ENCODE measurements at places on chromosomes 7 and 10. TPM values are rescaled to one million over a fixed set of nuclear protein-coding genes. Genes with fewer than 3 reads are reported as not detected.

DNA sequence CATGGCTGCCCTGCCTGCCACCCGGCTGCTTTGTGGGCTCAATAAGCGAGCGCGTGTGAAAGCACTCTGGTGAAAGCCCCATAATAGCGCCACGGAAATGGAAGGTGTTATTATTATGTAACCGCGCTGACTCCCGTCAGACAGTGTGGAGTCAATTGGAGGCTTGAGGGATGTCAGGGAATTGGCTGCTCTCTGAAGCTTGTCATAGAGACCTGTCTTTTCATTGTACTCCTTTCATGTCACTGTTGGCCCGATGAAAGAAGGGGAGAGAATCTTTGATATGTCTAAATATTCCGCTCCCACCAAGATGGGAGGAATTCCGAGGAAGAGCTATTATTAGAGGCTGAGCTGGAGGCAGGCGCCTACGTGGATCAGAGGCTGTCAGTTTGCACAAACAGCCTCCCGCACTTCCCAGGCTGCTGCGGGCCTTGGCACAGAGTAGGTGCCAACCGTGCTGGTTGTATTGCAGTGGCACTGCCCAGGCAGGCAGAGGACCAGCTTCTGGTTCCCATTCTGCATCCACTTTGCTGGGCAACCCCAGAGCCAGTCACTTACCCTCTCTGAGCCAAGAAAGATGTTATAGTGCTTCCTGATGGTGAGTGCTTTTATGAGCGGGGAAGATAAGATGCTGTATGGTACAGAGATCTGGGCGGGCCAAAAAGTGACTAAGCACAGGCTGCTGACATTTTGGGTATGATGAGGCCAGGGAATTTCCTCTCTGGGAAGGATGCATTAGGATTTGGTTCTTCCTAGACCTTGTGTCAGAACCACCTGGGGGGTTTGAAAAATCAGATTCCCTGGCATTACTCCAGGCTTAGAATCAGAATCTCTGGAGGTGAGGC, 151.4 kb downstream of the RPS24 start:
- no peak overlapping the region for H3K27ac ChIP-seq
- H3K36me3 ChIP-seq = no peaks in the 10 kb centered on the region
- no peak overlapping the region for H3K4me3 ChIP-seq
- H3K4me1 ChIP-seq = peaks cover 7% of the 10 kb centered on the region
- no peaks in the 10 kb centered on the region for H3K27me3 ChIP-seq

- H3K4me1 ChIP-seq = peaks cover 16% of the 10 kb centered on the region
- H3K36me3 ChIP-seq = no peaks in the 10 kb centered on the region
- H3K27ac ChIP-seq = no peak overlapping the region
- no peak overlapping the region for H3K4me3 ChIP-seq
Observed at GRCh38 chr10:28331841-28332240, 29.0 kb upstream of the MPP7 start.

DNA sequence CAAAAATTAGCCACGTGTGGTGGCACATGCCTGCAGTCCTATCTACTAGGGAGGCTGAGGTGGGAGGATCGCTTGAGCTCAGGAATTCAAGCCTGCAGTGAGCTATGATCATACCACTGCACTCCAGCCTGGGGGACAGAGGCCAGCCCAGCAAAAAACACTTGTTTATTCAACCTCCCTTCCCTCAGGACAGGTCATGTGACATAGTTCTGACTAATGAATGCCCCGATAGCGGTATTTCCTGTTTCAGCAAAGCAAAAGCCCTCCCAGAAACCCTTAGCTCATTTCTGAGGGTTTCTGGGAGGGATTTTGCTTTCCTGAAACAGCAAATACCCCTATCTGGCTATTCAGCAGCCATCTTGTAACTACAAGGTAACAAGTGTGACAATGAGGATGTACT, 157.1 kb downstream of the GATA3 start:
- H3K4me3 ChIP-seq = no peak overlapping the region
- no peak for DNase-seq
- H3K27ac ChIP-seq = no peak overlapping the region
- H3K36me3 ChIP-seq = no peaks in the 10 kb centered on the region

GRCh38 chr10:12025591-12025990, 17.0 kb downstream of the UPF2 start:
- H3K27ac ChIP-seq = no peak overlapping the region
- no peak overlapping the region for H3K4me3 ChIP-seq
- H3K36me3 ChIP-seq = peaks cover 6% of the 10 kb centered on the region
- no peaks in the 10 kb centered on the region for H3K4me1 ChIP-seq
- H3K27me3 ChIP-seq = no peaks in the 10 kb centered on the region
- DNase-seq = no peak

- H3K27ac ChIP-seq = no peak overlapping the region
- no peaks in the 10 kb centered on the region for H3K36me3 ChIP-seq
- DNase-seq = no peak
- no peaks in the 10 kb centered on the region for H3K4me1 ChIP-seq
Observed at GRCh38 chr7:2601065-2601464, 30.7 kb upstream of the TTYH3 start.

- H3K4me3 ChIP-seq = no peak overlapping the region
- H3K36me3 ChIP-seq = no peaks in the 10 kb centered on the region
- no peak for DNase-seq
- H3K4me1 ChIP-seq = no peaks in the 10 kb centered on the region
- H3K27ac ChIP-seq = no peak overlapping the region
Observed at GRCh38 chr10:19479854-19480253, 336.4 kb upstream of the PLXDC2 start.

The GLI3 gene
- 1.1 TPM for total RNA-seq

DNA sequence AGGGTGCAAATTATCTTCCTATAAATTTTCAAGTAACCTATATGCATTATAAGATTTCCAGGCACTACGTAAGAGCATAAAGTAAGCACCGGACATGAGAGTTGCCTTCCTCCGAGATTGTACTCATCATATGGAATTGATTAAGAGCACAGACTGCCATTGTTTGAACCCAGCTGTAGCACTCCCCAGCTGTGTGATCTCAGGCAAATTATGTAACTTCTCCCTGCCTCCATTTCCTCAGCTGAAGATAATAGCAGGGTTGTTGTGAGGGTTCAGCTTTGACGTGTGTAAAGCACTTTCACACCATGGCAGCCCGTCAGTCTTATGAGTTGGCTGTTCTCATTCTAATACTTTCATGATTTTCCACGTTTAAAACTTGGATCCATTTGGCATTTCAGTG, 122.6 kb downstream of the ITIH5 start:
- H3K36me3 ChIP-seq = no peaks in the 10 kb centered on the region
- DNase-seq = no peak
- H3K27ac ChIP-seq = peak overlapping the region; percentile 98
- H3K27me3 ChIP-seq = no peaks in the 10 kb centered on the region
- H3K4me3 ChIP-seq = no peak overlapping the region
- H3K4me1 ChIP-seq = peaks cover 41% of the 10 kb centered on the region

DNA sequence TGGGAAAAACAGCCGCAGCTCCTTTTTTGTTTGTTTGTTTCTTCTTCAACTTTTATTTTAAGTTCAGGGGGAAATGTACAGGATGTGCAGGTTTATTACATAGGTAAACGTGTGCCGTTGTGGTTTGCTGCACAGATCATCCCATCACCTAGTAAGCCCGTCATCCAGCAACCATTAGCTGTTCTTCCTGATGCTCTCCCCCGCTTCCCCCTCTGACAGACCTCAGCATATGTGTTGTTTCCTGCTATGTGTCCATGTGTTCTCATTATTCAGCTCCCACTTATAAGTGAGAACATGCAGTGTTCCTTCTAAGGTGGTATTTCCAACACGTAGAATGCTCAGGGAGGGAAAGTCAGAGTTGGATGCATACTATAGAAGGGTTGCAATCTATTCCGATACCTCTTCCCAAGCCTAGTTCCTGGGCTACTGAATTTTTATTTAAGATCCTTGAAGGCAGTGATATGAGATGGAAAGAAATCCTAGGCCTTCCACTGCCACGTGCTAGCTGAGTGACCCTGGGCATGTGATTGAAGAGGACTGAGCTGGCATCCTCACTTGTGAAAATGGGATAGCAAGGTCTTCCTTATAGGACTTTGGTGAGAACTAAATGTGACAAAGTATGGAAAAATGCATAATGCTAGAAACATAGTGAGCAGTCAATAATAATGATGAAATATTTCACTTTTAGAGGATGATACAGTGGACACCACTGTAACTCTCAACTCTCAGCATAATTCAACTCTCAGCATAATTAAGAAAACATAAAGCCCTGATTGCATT, 278.5 kb downstream of the REEP3 start:
- H3K27me3 ChIP-seq = 0 out of 2 replicates have a peak, but pooled peaks cover 2% of the 10 kb centered on the region
- DNase-seq = no peak
- no peaks in the 10 kb centered on the region for H3K4me1 ChIP-seq

Data from Caco-2 (cell line).